G401 (cell line): ENCODE measurements at places on chromosomes 2 and 18.
A peak's percentile ranks its signal among the peaks of the same experiment; 100 is the strongest.

- no peak for DNase-seq
Measured at GRCh38 chr2:219045937-219046550, 4.7 kb upstream of the CFAP65 start.

- no peak for DNase-seq
Measured at GRCh38 chr18:73461780-73462059, 593.9 kb upstream of the NETO1 start.

DNA sequence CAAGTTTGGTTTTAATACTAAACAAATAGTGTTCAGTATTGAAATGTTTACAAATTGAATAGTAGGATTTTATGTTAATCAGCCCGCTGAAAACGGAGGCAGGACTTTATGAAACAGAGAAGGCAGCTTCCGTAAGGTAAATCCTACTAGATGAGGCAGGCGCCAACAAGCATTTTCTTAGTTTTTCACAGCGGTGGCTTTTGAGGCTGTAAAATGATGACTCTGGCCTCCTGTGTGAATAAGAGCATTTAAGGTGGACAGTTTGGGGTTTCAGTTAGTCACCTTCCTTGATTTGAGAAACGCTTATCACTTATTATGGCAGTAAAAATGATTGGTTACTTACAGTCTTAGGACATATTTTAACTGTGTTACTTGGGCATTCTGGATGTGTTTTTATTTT lies 212.9 kb downstream of the PTGR3 start:
- no peak for DNase-seq

GRCh38 chr2:64904413-64905329 lies 84.5 kb upstream of the SLC1A4 start:
- no peak for DNase-seq

- no peak for DNase-seq
Measured at GRCh38 chr18:52826994-52827393, 487.0 kb downstream of the DCC start.

DNA sequence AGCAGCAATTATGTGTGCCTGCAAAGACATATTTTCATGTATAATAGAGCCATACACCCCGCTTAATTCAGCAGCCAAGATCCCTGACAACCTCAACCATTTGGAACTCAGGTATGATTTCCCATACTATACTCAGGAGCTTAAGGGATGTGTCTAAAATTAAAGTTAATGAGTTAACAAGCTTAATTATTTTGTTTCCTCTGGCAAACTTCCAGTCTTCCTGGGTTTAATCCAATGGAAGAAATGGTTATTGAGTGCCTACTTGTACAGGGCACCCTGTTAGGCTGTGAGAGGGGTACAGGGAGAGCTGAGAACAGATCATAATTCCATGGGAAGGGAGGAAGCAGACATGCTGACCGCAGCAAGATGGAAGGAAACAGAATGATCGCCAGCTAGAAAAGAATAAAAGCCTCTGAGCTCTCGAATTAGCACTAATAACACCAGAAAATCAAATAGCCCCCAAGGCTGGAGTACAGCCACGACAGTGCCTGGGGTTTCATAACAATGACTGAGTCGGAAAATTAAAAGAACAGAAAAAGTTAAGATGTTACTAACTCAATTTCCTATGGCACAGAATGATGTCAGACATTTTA lies 20.8 kb upstream of the CEP68 start:
- no peak for DNase-seq

GRCh38 chr2:18787726-18788125 lies 198.4 kb upstream of the NT5C1B start:
- DNase-seq = no peak

GRCh38 chr2:70061317-70061716 lies 26.0 kb upstream of the PCBP1 start:
- DNase-seq = no peak

- DNase-seq = no peak
Measured at GRCh38 chr2:37669446-37669845, 2.0 kb downstream of the CDC42EP3 start.

- DNase-seq = no peak
Measured at GRCh38 chr2:230924470-230925341, at the start of gene GPR55. TSS of gene GPR55 (minus strand) at chr2:230925242. CDS start at chr2:230910962, 14,280 bp downstream.

DNA sequence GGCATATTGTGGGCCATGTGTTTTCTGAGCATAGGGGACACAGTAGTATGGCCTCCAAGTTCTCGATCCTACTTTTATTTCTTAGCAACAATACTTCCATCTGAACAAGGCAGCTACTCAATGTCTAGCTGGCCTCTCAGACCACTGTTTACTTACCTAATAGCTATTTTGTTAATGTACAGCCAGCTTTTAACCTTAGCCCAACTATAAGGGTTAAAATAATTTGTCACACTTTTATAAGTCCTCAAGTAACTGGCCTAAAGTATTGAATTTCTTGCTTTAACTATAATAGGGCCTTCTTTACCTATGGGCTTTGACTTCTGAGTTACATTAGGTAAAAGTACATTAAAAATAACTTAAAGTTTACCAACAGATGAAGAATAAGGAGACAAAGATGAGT lies 117.4 kb downstream of the GAREM1 start:
- no peak for DNase-seq

- DNase-seq = no peak
Measured at GRCh38 chr2:224520064-224520463, 65.1 kb downstream of the CUL3 start.

GRCh38 chr2:9905413-9905812 lies 46.1 kb upstream of the GRHL1 start:
- no peak for DNase-seq

DNA sequence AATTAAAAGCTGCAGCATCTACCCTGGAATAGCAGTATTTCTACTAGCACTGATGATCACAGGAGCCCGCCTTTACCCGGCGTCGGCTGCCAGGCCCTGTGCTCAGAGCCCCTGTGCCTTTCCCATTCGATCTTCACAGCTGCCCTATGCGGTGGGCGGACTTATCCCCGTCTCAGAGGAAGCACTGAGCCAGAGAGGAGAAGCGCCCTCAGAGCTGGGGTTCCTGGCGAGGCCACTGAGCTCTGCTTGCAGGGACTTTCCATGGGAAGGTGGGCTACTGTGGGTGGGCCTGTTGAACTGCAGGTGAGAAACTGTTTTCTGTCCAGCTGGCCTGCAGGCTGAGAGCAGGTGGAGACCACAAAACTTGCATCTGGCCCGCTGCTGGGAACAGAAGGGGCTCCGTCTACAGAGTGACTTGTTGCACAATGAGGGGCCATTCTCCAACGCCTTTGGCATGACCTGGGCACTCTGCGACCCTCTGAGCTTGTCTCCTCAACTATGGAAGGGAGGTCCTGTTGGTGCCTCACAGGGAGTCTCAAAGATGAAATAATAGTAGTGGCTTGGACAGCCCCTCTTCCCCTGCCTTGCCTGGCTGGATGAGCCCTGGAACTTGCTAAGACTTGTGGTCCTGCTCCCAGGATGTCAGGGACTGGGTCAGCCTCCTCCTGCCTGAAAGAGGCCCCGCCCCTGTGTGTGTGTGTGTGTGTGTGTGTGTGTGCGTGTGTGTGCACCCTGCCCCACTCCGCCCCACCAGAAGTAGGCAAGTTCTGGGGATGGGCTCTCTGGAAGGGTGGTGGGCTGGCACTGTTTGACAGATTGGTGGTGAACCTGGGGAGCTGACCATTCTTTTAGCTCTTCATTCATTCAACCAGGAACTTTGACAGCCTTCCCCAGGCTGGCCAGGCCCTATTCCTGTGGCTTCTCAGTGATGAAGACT lies 32.7 kb downstream of the GLI2 start:
- no peak for DNase-seq

- DNase-seq = no peak
Measured at GRCh38 chr18:60339018-60339417, 33.6 kb downstream of the MC4R start.

- peak; percentile 77 for DNase-seq
Measured at GRCh38 chr2:88590998-88591613, 36.2 kb downstream of the EIF2AK3 start.

- no peak for DNase-seq
Measured at GRCh38 chr2:27773959-27774358, 2.4 kb downstream of the MRPL33 start.

GRCh38 chr2:12827721-12828120 lies 111.0 kb downstream of the TRIB2 start:
- no peak for DNase-seq

DNA sequence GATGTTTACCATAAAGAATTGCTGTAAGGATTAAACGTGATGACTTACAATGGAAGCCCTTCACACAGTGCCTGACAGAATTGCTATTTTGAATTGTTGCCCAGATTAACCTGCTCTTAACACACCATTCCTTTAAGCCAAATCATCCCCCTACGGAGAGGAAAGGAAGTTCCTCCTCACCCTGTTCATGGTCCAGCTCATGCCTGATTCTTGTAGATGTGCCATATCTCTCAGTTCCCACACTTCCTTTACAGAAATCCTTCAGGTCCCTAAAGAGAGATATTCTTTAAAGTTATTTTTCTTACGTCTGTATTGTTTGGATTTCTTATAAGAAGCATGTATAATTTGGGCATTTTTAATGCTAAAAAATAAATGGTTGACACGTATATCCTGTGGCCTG lies 127.5 kb upstream of the DAPL1 start:
- peak; percentile 49 for DNase-seq

GRCh38 chr2:238698072-238698352 lies 149.9 kb upstream of the TWIST2 start:
- no peak for DNase-seq

DNA sequence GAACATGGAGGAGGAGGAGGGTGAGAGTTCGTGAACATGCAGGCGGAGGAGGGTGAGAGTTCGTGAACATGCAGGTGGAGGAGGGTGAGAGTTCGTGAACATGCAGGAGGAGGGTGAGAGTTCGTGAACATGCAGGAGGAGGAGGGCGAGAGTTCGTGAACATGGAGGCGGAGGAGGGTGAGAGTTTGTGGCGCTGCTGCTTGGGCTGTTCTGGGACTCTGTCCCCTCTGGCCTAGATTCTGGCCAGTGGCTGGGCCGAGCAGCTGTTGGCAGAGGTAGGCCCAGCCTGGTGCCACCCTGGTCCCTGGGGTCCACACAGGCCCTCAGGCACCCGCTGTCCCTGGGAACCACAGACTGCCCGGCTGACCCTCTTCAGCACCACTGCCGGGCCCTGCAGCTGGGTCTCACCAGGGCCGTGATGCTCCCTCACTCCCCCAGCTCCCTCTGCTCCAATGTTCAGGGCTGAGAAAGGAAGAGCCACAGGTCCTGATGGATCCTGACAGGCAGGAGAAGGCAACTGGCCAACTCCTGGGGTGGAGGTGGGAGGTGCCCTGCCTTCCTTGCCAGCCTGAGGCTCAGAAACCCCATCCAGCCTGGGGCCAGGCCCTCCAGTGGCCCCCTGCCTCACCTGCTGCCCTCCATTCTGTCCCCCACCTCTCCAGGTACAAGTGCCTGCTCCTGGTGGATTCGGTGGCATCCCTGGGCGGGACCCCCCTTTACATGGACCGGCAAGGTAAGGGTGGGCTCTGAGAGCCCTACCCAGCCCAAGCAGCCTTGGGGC lies 3.9 kb downstream of the AGXT start:
- DNase-seq = no peak

DNA sequence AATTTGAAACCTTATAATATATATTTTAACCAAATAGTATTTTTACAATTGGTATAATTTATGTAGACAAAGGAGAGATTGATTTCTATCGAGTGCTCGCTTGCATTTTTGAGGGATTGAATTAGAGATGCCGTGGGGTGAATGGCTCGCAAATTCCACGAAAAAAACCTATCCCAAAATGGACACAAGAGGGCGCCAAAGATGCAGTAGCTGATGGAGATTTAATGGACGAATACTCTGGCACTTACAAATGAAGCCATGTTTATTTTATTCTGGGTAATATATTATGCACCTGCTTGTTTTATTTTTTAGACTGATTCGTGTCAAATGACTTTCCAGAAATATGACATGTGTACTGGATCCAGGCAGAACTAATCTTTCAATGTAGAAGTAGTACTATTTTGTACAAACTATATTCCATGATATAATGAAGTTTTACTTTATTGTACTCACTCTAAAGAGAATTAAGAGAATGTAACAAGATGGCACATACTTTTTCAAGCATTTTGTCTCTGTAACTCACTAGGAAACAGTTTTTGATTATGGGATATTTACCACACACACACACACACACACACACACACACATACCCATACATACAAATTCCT lies 505.4 kb downstream of the PLCL1 start:
- peak; percentile 51 for DNase-seq

- no peak for DNase-seq
Measured at GRCh38 chr2:54422072-54422581, 34.0 kb upstream of the SPTBN1 start.

- no peak for DNase-seq
Measured at GRCh38 chr2:24343225-24343882, 17.0 kb downstream of the ITSN2 start.

GRCh38 chr18:78293940-78294541 lies 685.6 kb upstream of the SALL3 start:
- no peak for DNase-seq

DNA sequence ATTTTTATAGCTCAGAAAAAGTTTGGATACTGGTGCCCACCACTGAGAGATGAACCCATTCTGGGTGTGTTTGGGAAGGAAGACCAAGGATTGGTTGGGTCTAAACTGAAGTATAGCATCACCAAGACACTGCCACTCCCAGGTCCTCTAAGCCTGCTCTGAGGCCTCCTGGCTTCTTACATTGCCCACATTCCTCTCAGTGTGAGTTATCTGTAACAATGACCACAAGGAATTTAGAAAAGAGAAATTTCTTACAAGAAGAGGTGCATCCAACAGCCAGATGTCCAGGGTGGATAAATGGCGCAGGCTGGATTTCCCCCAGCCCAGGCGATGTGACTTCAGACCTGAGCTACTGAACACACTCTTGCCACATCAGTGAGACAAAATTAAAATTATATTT lies 1.6 kb upstream of the GPR45 start:
- no peak for DNase-seq

DNA sequence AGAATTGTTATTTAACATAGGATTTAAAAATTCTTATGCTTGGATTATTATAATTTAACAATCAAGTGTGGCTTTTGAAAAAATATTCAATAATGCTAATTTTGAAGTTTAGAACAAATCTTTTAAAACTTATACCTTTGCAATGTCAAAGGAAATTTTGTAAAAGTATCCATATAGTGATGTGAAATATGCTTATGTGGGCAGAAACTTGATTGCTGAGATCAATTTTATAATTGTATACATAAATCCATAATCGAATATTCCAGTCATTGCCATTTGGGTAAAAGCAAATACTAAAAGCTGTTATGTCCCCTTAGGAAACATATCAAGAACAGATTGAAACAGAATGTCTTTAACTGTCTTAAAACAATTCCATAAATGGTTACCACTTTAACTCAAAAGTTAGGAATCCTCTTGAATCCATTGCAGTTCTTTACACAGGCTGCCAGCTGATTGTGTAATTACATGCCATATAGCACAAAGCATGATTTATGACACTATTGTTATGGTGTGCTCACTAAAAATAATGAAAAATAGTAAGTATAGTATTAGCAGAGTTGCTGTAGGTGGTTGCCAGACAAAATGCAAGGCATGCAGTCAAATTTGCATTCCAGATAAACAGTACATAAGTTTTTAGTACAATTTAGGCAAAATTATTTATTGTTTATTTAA lies 24.2 kb downstream of the PLCL1 start:
- no peak for DNase-seq

DNA sequence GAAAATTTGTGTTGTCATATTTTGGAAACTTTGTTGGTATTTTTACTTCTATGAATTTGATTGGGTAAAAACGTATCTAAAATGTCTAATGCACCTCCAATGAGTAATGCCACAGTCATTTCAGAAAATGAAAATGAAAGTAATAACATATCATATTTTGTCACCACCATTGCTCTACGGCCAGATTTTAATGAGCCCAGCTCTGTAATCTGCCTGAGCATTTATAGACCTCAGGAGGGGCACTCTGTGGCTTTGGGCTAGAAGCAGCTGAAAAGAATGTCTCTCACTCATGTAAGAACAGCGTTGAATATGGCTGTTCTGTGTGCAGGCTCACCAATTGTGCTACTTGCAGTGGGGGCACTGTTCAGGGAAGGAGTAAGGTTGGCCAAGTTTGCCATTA lies 32.7 kb upstream of the ABCA12 start:
- DNase-seq = no peak
